ENCODE measurements at places on chromosomes 11 and 22.

DNA sequence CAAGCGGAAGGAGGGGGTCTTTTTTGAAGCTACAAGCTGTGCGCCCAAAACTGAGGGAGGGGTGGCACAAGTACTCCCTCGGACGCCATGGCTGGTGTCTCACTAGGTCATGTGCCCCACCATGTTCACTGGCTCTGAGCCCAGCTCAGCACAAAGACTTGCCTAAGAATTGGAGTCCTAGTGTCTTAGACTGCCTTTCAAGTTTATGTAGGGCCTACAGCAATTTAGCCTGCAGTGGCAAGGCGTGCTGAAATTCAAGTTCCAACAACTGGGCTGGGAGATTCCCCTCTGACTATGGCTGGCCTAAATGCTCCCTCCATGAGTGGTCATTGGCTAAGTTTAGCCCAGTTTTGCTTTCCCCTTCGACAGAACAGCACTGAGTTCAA lies 27.3 kb downstream of the FCHSD2 start:
- DNase-seq = no peak

DNA sequence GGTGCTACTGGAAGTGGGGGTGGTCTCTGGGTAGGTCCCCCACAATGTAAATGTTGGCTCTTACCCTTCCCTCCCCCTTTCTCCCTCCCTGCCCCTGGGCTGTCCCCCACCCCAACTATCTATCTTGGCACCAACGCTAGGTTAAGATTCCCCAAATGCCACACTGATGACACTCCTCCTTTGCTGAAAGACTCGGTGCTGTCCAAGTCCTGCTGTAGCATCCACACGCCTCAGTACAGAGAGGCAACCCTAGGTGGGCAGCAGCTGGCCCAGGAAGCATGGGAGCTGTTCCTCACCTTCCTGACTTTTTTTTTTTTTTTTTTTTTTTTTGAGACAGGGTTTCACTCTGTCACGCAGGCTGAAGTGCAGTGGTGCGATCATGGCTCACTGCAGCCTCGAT lies 3.4 kb upstream of the KCTD17 start:
- DNase-seq = no peak

GRCh38 chr11:69292221-69292648 lies 1.7 kb upstream of the MYEOV start:
- DNase-seq = no peak

DNA sequence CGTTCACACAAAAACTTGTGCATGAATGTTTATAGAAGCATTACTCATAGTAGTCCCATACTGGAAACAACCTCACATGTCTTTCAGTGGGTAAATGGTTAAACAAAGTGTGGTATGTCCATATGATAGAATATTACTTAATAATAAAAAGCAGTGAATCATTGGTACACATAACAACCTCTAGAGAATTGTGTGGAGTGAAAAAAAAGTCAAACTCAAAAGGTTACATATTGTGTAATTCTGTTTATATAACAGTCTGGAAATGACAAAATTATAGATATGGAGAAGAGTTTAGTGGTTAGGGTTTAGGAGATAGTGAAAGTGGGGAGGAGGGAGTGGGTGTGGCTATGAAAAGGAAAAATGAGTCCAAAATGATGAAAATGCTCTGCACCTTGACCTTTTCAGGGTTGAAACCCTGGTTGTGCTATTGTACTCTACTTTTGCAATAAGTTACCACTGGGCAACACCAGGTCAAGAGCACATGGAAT lies 243.4 kb upstream of the DDI1 start:
- DNase-seq = no peak

DNA sequence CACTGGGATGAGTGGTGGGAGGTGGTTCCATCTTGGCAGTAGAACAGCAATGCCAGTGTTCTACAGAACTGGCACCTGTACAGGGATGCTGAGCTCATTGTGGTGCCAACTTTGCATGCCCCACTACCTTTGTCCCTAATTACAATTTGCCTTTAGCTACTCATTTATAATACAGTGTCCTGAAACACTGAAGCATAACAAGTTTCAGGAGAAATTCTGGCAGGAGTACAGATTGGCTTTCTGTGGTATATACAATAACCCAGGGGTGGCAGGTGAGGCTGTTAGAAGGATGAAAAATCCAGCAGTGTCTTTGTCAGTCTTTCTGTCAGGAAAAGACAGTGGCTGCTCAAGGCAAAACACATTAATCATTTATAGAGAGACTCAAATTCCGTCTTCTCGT lies 240.3 kb downstream of the FAM76B start:
- no peak for DNase-seq

- DNase-seq = no peak
Measured at GRCh38 chr22:20456064-20456721, 18.6 kb upstream of the SCARF2 start.

- no peak for DNase-seq
Measured at GRCh38 chr11:107928046-107928766, at the start of gene RAB39A. Gene RAB39A, plus strand, starts transcription at chr11:107928448. Its CDS starts 121 bp downstream, at chr11:107928569.

DNA sequence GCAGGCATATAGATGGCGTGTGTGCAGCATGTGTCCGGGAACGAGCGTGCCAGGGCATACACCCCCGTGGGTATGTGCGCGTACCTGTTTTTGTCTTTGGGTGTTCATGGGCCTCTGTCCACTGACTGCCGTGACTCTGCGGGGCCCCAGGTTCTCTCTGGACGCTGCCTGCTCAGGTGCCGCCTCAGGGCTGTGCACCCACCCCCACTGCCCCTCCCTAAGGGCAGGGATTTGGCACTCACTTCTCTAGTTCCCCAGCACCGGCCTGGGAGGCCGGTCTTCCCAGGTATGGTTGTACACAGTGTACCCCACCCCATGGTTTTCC lies 111.5 kb downstream of the ST3GAL4 start:
- no peak for DNase-seq

DNA sequence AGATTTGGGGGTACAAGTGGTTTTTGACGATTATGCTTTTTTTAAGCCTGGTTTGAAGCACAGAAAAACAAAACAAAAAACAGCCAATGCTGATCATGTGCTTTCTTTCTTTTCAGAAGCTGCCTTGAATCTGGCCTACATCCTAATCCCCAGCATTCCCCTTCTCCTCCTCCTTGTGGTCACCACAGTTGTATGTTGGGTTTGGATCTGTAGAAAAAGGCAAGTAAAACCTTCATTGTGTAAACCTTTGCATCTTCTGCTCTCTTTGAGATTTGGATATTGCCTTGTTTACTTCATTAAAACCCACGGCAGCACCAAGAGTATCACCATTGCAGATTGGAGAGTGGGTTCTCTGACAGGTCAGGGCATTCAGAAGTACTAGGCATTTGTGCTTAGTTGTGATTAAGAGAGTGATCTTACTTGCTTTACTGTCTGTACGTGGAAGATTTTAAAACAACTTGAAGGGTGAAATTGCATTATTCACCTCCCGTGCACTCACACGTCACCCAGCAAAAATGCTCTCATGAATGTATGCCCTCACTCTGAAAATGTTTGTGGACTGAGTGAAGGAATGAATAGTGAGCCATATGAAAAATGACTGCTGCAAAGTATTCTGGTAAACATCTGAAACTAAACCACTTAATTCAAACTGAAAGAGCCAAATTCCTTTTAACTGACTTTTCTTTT lies 17.0 kb downstream of the LAYN start:
- DNase-seq = no peak

GRCh38 chr11:129279326-129280026 lies 87.4 kb upstream of the ARHGAP32 start:
- DNase-seq = no peak

GRCh38 chr11:7977232-7977917 lies 9.8 kb upstream of the EIF3F start:
- no peak for DNase-seq

- DNase-seq = no peak
Measured at GRCh38 chr11:126083829-126084607, 21.4 kb upstream of the CDON start.

DNA sequence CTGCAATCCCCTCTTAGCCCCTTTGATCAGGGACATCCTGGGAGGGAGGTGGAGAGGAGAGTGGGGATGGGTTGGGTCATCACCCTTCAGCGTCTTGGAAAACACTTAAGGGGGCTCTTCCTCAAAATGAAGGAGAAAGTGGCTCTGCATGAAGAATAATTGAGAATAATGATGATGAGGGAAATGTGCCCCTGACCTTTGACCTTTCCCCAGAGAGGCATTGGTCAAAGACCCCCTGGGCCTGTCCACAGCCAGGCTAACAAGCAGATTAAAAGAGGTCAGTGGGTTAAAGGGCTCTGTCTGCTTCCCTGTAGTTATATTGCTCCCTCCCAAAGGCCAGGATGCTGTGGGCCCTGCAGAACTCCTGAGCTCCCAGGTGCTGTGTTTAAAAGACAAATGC lies 68.7 kb downstream of the NAV2 start:
- DNase-seq = no peak

GRCh38 chr22:38097557-38098409 lies 12.7 kb downstream of the BAIAP2L2 start:
- no peak for DNase-seq

GRCh38 chr22:37765498-37765897 lies 42.2 kb upstream of the GCAT start:
- DNase-seq = no peak

DNA sequence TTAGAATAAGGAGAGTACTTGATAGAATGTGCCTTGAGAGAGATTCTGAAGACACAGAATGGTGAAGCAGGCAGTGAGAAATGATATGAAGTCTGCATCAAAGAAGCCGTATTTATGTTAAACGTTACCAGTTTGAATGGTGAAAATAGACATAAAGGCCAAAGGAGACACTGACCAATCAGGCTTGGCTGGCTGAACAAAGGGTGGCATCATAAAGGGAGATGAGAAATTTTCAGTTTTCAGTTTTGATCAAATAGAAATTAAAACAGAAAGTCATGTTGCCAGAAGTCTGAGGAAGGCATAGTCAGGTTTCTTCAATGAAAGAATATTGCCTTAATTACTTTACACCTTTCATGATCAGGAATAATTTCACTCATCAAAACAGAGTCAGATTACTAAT lies 6.6 kb downstream of the OR51F1 start:
- DNase-seq = no peak

DNA sequence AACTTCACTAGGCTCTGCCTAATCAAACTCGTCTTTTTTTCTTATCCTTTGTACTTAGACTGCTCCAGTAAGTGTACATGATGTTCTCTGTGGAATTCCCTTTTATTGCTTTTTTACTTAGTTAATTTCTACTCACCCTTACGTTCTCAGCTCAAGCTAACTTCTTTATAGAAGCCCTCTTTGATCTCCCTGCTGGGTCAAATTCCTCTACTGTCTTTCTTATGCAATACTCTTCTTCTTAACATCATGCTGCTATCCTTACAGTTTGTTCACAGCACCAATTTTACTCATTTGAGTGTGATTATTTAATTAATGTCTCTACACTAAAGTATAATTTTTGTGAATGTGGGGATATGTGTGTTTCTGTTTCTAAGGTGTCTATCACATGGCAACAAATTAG lies 498.3 kb downstream of the CNTN5 start:
- DNase-seq = no peak

- DNase-seq = no peak
Measured at GRCh38 chr22:34622602-34623001, 443.4 kb upstream of the ISX start.

GRCh38 chr11:75035256-75035655 lies 46.5 kb downstream of the NEU3 start:
- DNase-seq = no peak

DNA sequence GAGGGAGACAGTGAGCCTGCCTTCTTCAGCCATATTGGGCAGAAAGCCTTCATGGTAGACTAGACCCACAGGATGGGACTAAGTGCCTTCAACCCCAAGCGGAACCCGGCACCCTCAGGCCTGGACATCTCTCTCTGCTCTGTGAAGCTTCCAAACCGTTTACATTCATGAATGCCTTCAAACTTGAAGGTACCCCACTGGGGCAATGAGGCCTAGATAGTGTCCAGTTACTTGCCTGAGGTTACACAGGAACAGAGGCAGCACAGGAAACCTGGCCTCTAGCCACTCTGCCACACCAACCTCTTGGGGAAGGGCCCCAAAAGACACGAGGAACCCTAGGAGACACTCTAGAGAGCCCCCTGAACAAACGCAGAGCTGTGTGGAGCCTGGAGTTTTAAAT lies 14.5 kb upstream of the CYP2R1 start:
- no peak for DNase-seq

DNA sequence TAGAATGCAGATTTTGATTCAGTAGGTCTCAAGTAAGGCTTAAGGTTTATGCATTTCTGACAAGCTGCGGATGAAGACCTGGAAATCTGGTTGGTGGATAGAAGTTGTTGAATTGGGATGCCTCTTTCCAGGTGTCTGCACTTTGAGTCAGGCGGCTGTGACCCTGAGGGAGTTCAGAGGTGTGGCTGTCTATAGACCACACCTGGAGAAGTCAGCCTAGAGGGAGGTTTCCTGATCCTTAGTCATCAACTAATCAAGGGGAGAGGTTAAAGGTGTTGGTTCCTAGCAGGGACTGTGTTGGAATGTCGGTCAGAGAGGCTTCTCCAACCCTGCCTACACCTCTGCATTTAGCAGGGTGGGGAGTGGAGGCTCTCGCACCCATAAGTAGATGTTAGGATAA lies 8.0 kb downstream of the GLB1L2 start:
- DNase-seq = no peak

- no peak for DNase-seq
Measured at GRCh38 chr11:104338186-104338585, 174.2 kb upstream of the PDGFD start.

DNA sequence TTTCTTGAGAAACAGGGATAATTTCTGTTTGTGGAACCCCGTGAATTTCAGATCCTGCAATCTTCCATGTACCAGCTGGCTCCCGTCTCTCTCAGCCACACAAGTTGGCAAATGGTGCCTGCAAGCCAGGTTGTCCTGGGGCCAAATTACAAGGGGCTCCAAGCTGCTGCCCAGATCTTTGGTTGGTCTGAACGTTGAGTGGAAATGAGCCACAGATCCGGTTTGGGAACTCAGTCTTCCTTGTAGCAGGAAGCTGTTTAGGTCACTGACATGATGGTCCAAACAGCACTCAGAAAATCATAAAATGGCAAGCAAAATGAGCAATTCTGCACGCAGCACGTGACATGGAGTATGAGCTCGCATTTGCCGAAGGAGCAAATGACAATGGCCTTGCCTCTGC lies 1496.4 kb downstream of the TBC1D22A start:
- no peak for DNase-seq

- no peak for DNase-seq
Measured at GRCh38 chr11:28026634-28027290, 81.2 kb downstream of the KIF18A start.

DNA sequence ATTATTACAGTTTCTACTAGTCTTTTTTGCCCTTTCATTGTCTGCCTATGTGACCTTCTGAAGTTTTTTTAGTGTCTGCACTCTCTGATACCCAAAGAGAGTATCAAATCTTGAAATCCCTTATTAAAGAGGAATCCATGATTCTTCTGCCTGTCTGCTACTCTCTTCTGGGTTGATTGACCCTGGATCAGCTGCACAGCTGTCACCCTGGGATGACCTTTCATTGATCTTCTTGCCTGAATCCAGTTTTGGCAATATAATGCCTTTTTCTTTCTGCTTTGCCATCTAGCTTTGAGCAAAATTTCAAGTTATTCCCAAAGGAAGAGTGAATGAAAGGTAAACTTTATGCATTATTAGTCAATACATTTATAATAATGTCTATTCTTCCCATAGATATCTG lies 32.6 kb downstream of the NCAM1 start:
- DNase-seq = no peak

- DNase-seq = no peak
Measured at GRCh38 chr11:127074151-127074761, 73.7 kb upstream of the KIRREL3 start.

All from cortex of kidney (tissue), 1 donor.